Activated CD4-positive, alpha-beta memory T cell treated with anti-CD3 and anti-CD28 coated beads for 36 hours (primary cell): ENCODE measurements at places on chromosomes 13 and 19. TPM values are rescaled to one million over a fixed set of nuclear protein-coding genes. Genes with fewer than 3 reads are reported as not detected.

- peaks cover 25% of the 10 kb centered on the region for H3K36me3 ChIP-seq
- H3K4me1 ChIP-seq = no peaks in the 10 kb centered on the region
- H3K27me3 ChIP-seq = peaks cover 7% of the 10 kb centered on the region
- no peak for DNase-seq
- no peak overlapping the region for H3K27ac ChIP-seq
Measured at GRCh38 chr19:53034054-53034453, 10.5 kb upstream of the ERVV-2 start.

- peaks cover 13% of the 10 kb centered on the region for H3K4me1 ChIP-seq
- DNase-seq = no peak
Measured at GRCh38 chr19:48500830-48501493, 10.7 kb downstream of the LMTK3 start.

DNA sequence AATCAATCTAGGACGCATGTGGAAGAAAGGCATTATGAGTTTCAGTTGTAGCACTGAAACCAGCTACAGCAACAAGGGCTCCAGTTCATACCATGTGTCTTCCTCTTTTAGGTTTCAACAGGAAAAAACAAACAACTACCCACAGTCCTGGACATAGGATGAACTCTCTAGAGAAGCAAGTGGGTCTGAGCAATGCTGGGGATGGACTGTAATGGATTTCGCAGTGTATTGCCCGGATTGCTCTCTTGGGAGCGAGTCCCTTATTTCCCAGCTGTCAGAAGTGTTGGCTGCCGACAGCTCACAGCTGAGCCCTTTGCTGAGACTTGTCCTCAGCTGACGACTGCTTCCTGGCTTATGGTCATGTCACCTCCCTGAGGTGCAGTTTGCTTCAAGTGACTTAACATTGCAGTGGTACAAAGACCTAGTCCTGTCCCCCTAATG lies 12.1 kb upstream of the MYCBP2 start:
- no peaks in the 10 kb centered on the region for H3K27me3 ChIP-seq
- H3K27ac ChIP-seq = no peak overlapping the region
- no peak overlapping the region for H3K4me3 ChIP-seq
- H3K4me1 ChIP-seq = peaks cover 21% of the 10 kb centered on the region
- DNase-seq = no peak

SCN1B gene
- 1.6 TPM for total RNA-seq

- no peak overlapping the region for H3K4me3 ChIP-seq
- peak; percentile 92 for DNase-seq
- no peak overlapping the region for H3K27ac ChIP-seq
- peaks cover 22% of the 10 kb centered on the region for H3K4me1 ChIP-seq
Measured at GRCh38 chr19:4811328-4812131, 20.0 kb downstream of the TICAM1 start.

DNA sequence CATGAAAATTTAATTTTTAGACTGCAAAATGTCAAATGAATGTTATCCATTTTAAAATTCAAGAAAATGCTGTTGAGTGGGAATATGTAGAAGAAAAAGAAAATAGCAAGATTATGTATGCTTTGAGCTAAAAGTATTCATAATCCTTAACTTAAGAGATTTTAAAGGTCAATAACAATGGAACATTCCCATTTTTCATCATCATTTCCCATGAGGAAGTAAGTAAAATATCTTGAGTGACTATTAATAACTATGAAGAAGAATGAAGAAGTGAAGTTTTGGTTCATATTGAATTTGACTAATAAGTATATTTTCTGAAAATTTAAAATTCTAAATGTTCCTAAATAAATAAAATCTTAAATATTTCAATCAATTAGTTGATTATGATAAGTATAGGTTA lies 273.4 kb downstream of the DACH1 start:
- no peak for DNase-seq
- H3K27me3 ChIP-seq = no peaks in the 10 kb centered on the region
- H3K4me3 ChIP-seq = no peak overlapping the region
- H3K36me3 ChIP-seq = no peaks in the 10 kb centered on the region
- H3K27ac ChIP-seq = no peak overlapping the region
- H3K4me1 ChIP-seq = no peaks in the 10 kb centered on the region

- no peaks in the 10 kb centered on the region for H3K4me1 ChIP-seq
- no peak overlapping the region for H3K27ac ChIP-seq
- no peaks in the 10 kb centered on the region for H3K27me3 ChIP-seq
- no peaks in the 10 kb centered on the region for H3K36me3 ChIP-seq
- no peak overlapping the region for H3K4me3 ChIP-seq
Measured at GRCh38 chr13:45861322-45861721, 9.8 kb upstream of the SIAH3 start.

DNA sequence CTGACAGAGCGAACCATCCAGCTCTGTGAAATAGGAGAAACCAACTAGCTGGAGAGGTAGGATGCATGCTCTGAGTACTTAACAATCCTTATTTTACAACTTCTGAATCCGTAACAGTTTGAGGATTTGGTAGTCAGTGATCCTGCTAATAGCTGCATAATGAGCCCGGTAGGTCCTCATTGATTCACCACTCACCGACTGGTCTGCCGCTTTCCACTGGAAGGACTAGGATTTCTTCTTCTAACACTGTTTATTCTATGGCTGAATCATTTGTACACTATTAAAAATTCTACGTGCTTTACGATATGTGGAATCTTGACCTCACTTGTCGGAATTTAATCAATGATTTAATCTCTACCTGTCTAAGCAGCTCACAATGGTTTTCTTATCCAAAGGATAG lies 33.9 kb downstream of the SPATA13 start:
- no peak for DNase-seq
- no peaks in the 10 kb centered on the region for H3K27me3 ChIP-seq
- no peak overlapping the region for H3K4me3 ChIP-seq
- H3K27ac ChIP-seq = no peak overlapping the region

- peaks cover 2% of the 10 kb centered on the region for H3K27me3 ChIP-seq
- H3K4me1 ChIP-seq = peaks cover 14% of the 10 kb centered on the region
- no peak for DNase-seq
- no peak overlapping the region for H3K27ac ChIP-seq
- peaks cover 2% of the 10 kb centered on the region for H3K36me3 ChIP-seq
- H3K4me3 ChIP-seq = no peak overlapping the region
Measured at GRCh38 chr19:14480700-14481079, 5.5 kb upstream of the PTGER1 start.

PDE4A gene
- total RNA-seq = 17.5 TPM

DNA sequence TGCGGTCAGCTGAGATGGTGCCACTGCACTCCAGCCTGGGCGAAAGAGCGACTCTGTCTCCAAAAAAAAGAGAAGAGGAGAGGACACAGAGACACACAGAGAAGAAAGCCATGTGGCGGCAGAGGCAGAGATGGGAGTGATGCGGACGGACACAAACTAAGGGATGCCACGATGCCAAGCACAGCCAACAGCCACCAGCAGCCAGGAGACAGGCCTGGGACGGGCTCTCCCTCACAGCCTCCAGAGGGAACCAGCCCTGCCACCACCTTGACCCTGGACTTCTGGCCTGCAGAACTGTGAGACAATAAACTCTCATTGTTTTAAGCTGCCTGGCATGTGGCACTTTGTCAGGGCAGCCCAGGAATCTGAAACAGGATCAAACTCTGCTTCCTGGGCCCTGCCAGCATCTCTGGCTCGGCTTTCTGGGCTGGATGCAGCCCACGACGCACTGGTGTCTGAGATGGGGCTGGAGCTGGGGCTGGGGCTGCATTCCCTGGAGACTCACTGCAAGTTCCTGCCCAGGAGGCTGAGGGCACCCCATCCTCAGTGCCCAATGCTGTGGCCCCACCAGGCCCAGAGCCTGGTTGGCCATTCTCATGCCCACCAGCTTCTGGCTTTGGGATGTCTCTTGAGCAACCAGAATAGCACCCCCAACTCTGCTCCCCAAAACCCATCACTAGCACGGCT lies 3.0 kb downstream of the F2RL3 start:
- peaks cover 5% of the 10 kb centered on the region for H3K4me1 ChIP-seq
- no peak for DNase-seq
- H3K4me3 ChIP-seq = no peak overlapping the region
- no peak overlapping the region for H3K27ac ChIP-seq
- no peaks in the 10 kb centered on the region for H3K36me3 ChIP-seq
- peaks cover 24% of the 10 kb centered on the region for H3K27me3 ChIP-seq

DNA sequence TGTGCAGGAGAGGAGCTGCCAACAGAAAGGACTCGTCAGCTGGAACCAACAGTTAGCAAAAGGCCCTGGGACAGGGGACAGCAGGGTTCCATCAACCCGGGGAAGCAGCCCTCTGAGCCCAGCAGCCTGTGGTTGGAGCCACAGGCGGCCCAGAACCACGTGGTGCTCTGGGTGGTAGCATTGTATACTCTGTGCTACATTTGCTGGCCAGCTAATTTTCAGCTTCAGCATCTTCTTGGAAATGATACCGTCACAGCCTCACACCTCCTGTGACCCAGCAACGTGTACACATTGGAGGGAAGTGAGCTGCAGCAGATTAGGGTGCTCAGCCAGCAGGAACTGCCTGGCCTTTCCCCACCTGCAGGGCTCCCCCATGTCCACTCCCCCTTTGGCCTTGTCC lies 13.1 kb upstream of the MTIF3 start:
- H3K27me3 ChIP-seq = no peaks in the 10 kb centered on the region
- no peak for DNase-seq
- no peaks in the 10 kb centered on the region for H3K4me1 ChIP-seq
- H3K4me3 ChIP-seq = no peak overlapping the region

DNA sequence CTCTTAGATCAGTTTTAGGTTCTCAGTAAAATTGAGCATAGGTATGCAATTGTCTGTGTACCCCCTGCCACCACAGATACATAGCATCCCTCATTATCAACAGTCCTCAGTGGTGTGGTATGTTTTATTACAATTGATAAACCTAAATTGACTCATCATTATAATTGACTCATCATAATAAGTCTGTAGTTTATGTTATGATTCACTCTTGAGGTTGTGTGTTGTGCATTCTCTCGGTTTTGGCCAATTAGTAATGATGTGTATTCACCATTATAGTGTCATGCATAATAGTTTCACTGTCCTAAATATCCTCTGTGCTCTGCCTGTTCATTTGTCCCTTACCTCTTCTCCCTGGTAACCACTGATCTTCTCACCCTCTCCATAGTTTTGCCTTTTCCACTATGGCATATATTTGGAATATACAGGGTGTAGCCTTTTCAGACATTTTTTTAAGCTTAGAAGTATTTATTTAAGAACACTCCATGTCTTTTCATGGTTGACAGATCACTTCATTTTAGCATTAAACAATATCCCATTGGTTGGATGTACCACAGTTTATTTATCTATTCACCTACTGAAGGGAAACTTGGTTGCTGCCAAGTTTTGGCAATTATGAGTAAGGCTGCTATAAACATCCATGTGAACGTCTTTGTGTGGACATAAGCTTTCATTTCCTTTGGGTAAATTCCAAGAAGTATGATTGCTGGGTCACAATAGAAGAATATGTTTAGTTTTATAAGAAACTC lies 1620.6 kb upstream of the MIR17HG start:
- no peaks in the 10 kb centered on the region for H3K36me3 ChIP-seq
- H3K27ac ChIP-seq = no peak overlapping the region
- DNase-seq = no peak
- H3K4me3 ChIP-seq = no peak overlapping the region
- no peaks in the 10 kb centered on the region for H3K27me3 ChIP-seq

- H3K4me1 ChIP-seq = peaks cover 2% of the 10 kb centered on the region
- no peak for DNase-seq
Measured at GRCh38 chr13:95387733-95388207, 86.5 kb upstream of the ABCC4 start.

GRCh38 chr19:42129399-42130253 lies 2.6 kb downstream of the POU2F2 start:
- peaks cover 1% of the 10 kb centered on the region for H3K36me3 ChIP-seq
- H3K27me3 ChIP-seq = no peaks in the 10 kb centered on the region
- peak overlapping the region; percentile 69 for H3K27ac ChIP-seq
- peak overlapping the region; percentile 51 for H3K4me3 ChIP-seq
- DNase-seq = no peak

CD33 gene
- 0.65 TPM for total RNA-seq

DNA sequence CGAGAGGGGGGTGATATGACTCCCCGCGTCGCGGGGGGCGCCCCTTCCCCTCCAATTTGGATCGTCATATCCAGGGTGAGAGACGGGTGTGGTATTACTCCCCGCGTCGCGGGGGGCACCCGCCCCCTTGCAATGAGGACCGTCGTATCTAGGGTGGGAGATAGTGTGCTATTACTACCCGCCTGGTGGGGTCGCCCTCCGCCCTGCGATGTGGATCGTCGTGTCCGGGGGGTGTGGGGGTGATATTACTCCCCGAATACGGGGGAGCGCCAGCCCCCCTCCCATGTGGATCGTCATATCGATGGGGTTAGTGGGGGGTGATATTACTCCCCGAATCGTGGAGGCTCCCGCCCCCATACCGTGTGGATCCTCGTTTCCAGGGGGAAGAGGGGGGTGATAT lies 29.2 kb upstream of the RGCC start:
- peak; percentile 49 for DNase-seq
- H3K27ac ChIP-seq = no peak overlapping the region
- H3K4me3 ChIP-seq = no peak overlapping the region
- peaks cover 4% of the 10 kb centered on the region for H3K4me1 ChIP-seq

DNA sequence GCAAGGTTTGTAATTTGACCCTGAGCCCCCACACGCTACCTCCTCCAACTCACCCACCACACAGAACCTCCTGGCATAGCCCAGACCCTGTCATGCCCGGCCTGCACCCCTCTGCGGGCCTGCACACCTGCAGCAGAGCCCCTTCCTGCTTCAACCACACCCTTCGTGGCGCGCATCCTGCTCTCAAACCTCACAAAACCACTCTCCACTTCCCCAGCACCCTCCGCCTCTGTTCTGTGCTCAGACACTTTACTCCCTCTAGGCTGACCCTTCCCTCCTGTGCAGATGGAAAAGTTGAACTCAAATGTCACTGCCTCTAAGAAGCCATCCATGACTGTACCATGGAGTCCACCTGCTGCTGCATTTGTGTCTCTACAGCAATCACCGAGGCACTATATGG lies 28.5 kb downstream of the FAAP24 start:
- peak; percentile 18 for DNase-seq
- H3K27me3 ChIP-seq = no peaks in the 10 kb centered on the region
- no peak overlapping the region for H3K27ac ChIP-seq
- no peak overlapping the region for H3K4me3 ChIP-seq

HS6ST3 gene
- not detected for total RNA-seq

GRCh38 chr13:19985219-19985556 lies 26.7 kb downstream of the ZMYM2 start:
- H3K27ac ChIP-seq = peak overlapping the region; percentile 42
- no peak for DNase-seq
- H3K4me1 ChIP-seq = peaks cover 49% of the 10 kb centered on the region

NLRP4 gene
- total RNA-seq = not detected

DNA sequence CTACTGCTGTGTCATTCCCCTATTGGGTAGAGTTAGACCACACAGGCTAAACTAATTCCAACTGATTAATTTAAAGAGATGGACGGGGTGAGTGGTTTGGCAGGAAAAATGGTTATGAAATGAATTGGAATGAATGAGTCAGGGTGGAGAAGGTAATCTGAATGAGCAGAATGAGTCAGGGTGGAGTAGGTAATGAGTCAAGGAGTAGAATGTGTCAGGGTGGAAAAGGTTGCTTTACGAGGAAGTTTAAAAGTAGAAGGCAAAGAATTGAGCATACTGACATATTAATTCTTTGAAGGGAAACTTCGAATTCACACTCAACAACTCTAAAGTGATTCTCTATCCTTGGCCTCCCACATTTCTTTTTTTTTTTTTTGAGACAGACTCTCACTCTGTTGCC lies 12.7 kb upstream of the ZNF121 start:
- no peak overlapping the region for H3K4me3 ChIP-seq
- H3K36me3 ChIP-seq = peaks cover 14% of the 10 kb centered on the region
- peaks cover 6% of the 10 kb centered on the region for H3K4me1 ChIP-seq
- H3K27ac ChIP-seq = peak overlapping the region; percentile 66
- no peak for DNase-seq

GRCh38 chr13:25118378-25118905 lies 22.5 kb downstream of the PABPC3 start:
- peaks cover 32% of the 10 kb centered on the region for H3K27me3 ChIP-seq
- H3K27ac ChIP-seq = no peak overlapping the region
- no peaks in the 10 kb centered on the region for H3K36me3 ChIP-seq
- no peak for DNase-seq
- H3K4me3 ChIP-seq = no peak overlapping the region
- H3K4me1 ChIP-seq = no peaks in the 10 kb centered on the region
